ENCODE measurements at places on chromosomes 5 and 9.

- H3K4me1 ChIP-seq, result peaks cover 26% of the 10 kb centered on the region
- DNase-seq, result no peak
- H3K27me3 ChIP-seq, result no peaks in the 10 kb centered on the region
- no peaks in the 10 kb centered on the region for H3K36me3 ChIP-seq
- H3K27ac ChIP-seq, result no peak overlapping the region
Observed at GRCh38 chr9:89528540-89528939, 30.6 kb upstream of the SEMA4D start.

- H3K27me3 ChIP-seq, result peaks cover 45% of the 10 kb centered on the region
- H3K36me3 ChIP-seq, result no peaks in the 10 kb centered on the region
- no peak for DNase-seq
- no peak overlapping the region for H3K27ac ChIP-seq
- peak overlapping the region; percentile 16 for H3K4me3 ChIP-seq
Observed at GRCh38 chr5:77180167-77181081, 30.1 kb upstream of the PDE8B start.

- no peak overlapping the region for H3K4me3 ChIP-seq
- H3K36me3 ChIP-seq, result peaks cover 72% of the 10 kb centered on the region
- no peaks in the 10 kb centered on the region for H3K27me3 ChIP-seq
- no peak for DNase-seq
Observed at GRCh38 chr5:14696057-14696456, 31.5 kb downstream of the OTULIN start.

DNA sequence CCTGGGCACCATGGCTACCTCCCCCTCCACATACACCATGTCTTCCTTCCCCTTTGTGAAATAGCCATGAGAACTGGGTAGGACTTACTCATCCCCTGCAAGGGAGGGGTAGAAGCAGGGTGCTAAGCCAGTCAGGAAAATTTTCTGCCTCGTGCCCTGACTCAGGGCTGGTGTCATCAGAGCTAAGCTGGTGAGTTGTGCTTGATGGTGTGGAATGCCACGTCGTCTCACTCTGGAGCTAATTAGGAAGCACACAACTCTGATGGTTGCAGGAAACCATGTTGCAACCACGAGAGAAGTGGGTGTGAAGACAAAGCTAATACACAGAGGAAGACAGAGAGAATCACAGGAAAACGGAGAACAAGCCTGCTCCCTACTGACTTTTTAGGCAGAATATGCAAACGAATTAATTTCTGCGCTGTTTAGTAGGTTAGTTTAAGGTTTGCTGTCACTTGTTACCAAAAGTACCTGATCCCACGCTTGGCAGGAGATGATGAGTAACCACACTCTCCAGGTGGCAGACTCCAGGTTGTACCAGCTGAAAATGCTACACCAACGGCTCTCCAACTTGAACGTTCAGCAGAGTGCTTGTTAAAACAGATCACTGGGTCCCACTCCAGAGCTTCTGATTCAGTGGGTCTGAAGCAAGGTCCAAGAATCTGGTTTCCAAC, 54.5 kb downstream of the STK10 start:
- no peak overlapping the region for H3K27ac ChIP-seq
- no peaks in the 10 kb centered on the region for H3K27me3 ChIP-seq
- H3K4me1 ChIP-seq, result no peaks in the 10 kb centered on the region
- no peak for DNase-seq

DNA sequence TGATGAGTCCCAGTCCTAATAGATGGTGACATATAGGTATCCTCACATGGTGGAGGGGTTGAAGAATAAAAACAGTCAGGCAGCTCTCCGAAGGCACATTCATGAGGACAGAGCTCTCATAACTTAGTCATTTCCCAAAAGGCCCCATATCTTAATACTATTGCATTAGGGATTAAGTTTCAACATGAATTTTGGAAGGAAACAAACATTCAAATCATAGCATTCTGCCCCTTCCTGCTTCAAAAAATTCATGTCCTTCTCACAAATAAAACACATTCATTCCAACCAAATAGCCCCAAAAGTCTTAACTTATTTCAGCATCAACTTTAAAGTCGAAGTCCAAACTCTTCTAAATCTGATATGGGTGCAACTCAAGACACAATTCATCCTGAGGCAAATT, 277.2 kb upstream of the NR4A3 start:
- no peaks in the 10 kb centered on the region for H3K4me1 ChIP-seq
- no peaks in the 10 kb centered on the region for H3K36me3 ChIP-seq
- H3K4me3 ChIP-seq, result no peak overlapping the region
- H3K27ac ChIP-seq, result no peak overlapping the region
- no peak for DNase-seq

GRCh38 chr9:75687359-75687953, 203.0 kb upstream of the PCSK5 start:
- no peak overlapping the region for H3K27ac ChIP-seq
- H3K27me3 ChIP-seq, result no peaks in the 10 kb centered on the region
- no peak overlapping the region for H3K4me3 ChIP-seq
- no peaks in the 10 kb centered on the region for H3K36me3 ChIP-seq
- no peaks in the 10 kb centered on the region for H3K4me1 ChIP-seq

GRCh38 chr9:106587042-106587441, 275.9 kb upstream of the ZNF462 start:
- DNase-seq, result no peak
- no peaks in the 10 kb centered on the region for H3K36me3 ChIP-seq
- no peaks in the 10 kb centered on the region for H3K27me3 ChIP-seq
- H3K27ac ChIP-seq, result no peak overlapping the region

GRCh38 chr5:9409413-9409960, 136.4 kb downstream of the SEMA5A start:
- no peaks in the 10 kb centered on the region for H3K27me3 ChIP-seq
- peak overlapping the region; percentile 87 for H3K27ac ChIP-seq
- peaks cover 14% of the 10 kb centered on the region for H3K4me1 ChIP-seq
- DNase-seq, result peak; percentile 94
- no peaks in the 10 kb centered on the region for H3K36me3 ChIP-seq

DNA sequence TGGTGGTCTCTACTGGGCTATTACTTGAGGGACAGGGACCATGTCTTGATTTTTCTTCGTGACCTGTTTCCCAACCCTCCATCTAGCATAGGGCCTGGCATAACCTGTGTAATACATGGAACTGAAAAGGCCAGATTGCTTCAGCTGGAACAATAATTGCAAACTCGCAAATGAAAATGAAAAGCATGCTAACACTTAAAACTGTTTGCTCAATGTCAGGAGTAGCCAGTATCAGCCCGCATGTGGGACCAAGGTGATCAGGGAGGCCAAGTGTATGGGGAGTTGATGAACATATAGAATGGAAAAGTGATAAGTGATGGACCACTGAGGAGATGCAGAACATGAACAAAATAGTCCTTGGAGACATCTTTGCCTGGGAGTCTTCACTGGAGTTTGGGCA, 25.2 kb downstream of the GLRX start:
- H3K4me1 ChIP-seq, result peaks cover 20% of the 10 kb centered on the region
- H3K27me3 ChIP-seq, result no peaks in the 10 kb centered on the region
- no peak overlapping the region for H3K4me3 ChIP-seq
- peaks cover 8% of the 10 kb centered on the region for H3K36me3 ChIP-seq
- no peak for DNase-seq

- H3K4me1 ChIP-seq, result no peaks in the 10 kb centered on the region
- H3K27me3 ChIP-seq, result no peaks in the 10 kb centered on the region
- no peak overlapping the region for H3K4me3 ChIP-seq
- no peaks in the 10 kb centered on the region for H3K36me3 ChIP-seq
- no peak overlapping the region for H3K27ac ChIP-seq
Observed at GRCh38 chr9:135555203-135555602, 6.4 kb upstream of the PAEP start.

DNA sequence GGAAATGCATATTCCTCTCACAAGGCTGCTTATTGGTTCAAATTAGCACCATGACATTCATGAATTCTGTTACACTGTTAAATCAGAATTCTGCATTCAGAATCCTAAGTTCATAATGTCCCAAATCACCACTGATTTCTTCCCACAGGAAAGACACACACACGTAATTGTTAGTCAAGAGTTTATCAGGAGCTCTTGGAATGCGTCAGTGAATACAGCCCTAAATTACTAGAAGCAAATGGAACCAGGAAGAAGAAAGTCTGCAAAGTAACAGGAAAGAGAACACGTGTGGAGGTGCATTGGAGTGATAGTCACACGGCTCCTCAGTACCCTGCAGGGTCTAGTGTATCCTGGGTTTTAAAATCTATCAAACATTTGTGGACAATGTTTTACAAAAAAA, 110.2 kb downstream of the ANXA2R start:
- H3K27me3 ChIP-seq, result peaks cover 10% of the 10 kb centered on the region
- H3K4me1 ChIP-seq, result no peaks in the 10 kb centered on the region
- DNase-seq, result no peak
- no peaks in the 10 kb centered on the region for H3K36me3 ChIP-seq
- H3K4me3 ChIP-seq, result no peak overlapping the region

DNA sequence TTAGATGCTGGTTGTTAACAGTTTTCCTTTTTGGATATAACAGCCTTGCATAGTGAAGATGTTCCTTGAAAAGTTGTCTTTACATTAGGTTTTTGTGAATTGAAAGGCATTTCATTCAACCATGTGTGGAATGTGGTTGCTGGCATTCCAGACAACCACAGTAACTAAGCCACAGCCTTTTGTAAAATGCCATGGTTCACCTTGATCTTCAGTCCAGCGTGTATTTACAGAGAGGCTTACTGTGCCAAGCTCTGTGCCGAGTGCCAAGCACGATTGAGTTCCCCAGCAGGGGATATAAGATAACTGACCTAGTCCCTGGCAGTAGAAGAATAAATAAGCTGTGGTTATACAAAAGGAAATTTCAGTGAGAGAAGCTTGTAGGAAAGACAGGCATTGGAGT, 4.9 kb downstream of the EXOSC2 start:
- no peak overlapping the region for H3K4me3 ChIP-seq
- H3K4me1 ChIP-seq, result no peaks in the 10 kb centered on the region
- peaks cover 68% of the 10 kb centered on the region for H3K36me3 ChIP-seq
- no peak for DNase-seq

- H3K27ac ChIP-seq, result no peak overlapping the region
- H3K4me1 ChIP-seq, result no peaks in the 10 kb centered on the region
- H3K4me3 ChIP-seq, result no peak overlapping the region
- H3K27me3 ChIP-seq, result no peaks in the 10 kb centered on the region
- DNase-seq, result no peak
- H3K36me3 ChIP-seq, result no peaks in the 10 kb centered on the region
Observed at GRCh38 chr5:78399116-78399515, 38.7 kb downstream of the SCAMP1 start.

GRCh38 chr9:88383176-88383575, 5.1 kb upstream of the SPIN1 start:
- no peak overlapping the region for H3K4me3 ChIP-seq
- H3K27me3 ChIP-seq, result no peaks in the 10 kb centered on the region
- no peak overlapping the region for H3K27ac ChIP-seq
- no peak for DNase-seq
- no peaks in the 10 kb centered on the region for H3K36me3 ChIP-seq
- H3K4me1 ChIP-seq, result peaks cover 7% of the 10 kb centered on the region

GRCh38 chr5:157574456-157575380, 857 bp downstream of the ADAM19 start:
- DNase-seq, result no peak
- H3K27me3 ChIP-seq, result peaks cover 12% of the 10 kb centered on the region
- H3K27ac ChIP-seq, result peak overlapping the region; percentile 61
- peak overlapping the region; percentile 68 for H3K4me3 ChIP-seq
- peaks cover 11% of the 10 kb centered on the region for H3K4me1 ChIP-seq

DNA sequence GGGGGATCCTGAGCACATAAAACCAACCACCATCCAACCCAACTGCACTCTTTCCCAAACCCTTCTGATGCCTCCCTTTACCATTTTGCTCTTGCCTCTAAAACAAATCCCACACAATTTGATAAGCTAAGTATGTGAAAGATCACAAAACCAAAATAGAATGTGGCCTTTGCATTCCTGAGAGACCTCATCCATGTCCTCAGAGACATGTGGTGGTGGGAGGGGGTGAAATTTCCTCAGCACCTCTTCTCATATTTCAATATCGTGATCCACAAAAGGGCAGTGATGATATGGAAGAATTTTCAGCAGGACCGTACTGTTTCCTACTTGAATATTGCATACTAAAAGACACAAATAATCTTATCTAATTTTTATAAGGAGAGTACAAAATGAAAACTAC, 423.3 kb downstream of the TLE1 start:
- DNase-seq, result no peak
- H3K27ac ChIP-seq, result no peak overlapping the region
- H3K4me1 ChIP-seq, result no peaks in the 10 kb centered on the region
- H3K27me3 ChIP-seq, result no peaks in the 10 kb centered on the region
- no peak overlapping the region for H3K4me3 ChIP-seq

All from large intestine (tissue), 12 donors.